ENCODE measurements at places on chromosomes 2 and 18.
A peak's percentile ranks its signal among the peaks of the same experiment; 100 is the strongest.

GRCh38 chr2:228594012-228594411 is 412.5 kb upstream of the SPHKAP start:
- DNase-seq = no peak

- no peak for DNase-seq
Measured at GRCh38 chr2:74558284-74559230, 4.0 kb downstream of the DOK1 start.

GRCh38 chr18:3172097-3172496 is 47.7 kb downstream of the MYOM1 start:
- DNase-seq = no peak

GRCh38 chr2:239546541-239546940 is 145.7 kb upstream of the HDAC4 start:
- DNase-seq = peak; percentile 78

DNA sequence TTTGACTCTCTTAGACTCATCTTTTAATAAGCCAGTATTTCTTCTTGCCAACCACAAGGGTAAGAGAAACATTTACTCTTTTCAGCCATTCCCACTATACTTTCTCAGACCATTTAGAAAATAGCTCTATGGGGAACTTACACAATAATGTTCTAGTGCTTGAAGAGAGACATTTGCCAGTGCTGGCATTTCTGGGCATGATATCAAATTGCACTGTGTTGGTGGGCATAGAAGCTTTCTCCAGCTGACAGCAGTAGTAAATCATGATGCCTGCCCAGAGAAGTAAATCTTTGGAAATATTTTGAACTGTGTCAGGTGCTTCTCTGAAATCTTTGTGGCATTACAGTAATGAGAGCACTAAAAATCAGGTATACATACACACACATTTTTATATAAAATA is 346.6 kb downstream of the CBLN2 start:
- no peak for DNase-seq

DNA sequence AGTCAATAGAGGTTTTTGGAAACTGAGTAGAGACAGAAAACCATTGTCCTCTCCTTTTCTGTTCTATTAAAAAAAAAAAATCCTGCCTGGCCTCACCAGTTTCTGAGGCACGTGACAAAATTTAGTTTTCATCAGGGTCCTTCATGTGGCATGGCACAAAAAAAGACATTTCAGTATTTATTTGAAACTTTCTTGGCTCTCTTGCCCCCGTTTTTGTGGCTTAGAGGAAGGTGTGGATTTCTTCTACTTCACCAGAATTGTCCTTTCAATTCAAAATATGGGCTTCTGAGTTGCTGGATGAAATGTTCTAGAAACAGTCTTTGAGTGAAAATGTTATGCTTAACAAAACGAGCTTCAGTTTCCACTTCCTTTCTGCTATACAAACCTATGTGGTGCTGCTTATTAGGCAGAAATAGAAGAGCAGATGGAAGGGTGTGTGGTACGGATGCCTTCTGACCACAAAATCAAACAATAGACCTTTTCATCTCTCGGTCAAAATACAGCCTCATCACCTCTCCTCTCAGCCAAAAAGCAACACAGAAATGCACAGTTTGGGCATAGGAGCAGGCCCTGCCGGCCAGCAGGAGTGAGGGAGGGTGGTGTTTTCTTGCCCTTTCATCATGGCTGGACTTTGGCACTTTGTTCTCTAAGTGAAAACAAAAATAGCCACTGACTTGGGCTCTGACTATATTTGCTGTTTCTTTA is 89.2 kb downstream of the SH3RF3 start:
- DNase-seq = no peak

DNA sequence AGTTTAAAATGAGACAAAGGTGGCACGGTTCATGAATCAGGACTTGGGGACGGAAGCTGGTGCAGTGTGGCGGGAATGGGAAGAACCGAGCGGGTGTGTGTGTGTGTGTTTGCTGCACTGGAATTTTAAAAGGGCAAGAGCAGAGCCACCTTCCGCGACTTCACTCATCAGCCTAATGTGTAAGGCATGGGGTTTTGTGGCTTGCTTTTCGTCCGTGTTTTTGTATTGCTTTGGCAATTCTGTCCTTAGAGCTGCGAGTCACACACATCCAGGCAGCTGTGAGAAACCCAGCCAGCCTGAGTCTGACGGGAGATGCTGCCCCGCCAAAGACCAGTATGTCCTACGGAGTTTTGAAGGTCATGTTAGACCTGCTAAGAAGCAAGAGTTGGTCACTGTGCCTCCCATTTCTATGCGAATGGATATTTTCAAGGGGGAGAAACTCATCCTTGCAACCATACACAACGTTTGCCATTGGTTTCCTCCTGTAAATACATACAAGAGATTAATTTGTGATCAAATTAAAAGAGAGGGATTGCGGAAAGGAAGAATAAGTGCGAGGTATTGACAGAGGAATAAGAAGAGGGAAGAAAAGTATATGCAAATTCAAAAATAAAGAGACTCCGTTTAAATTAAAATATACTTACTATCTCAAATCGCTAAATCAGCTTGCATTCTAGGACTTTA is 665 bp upstream of the CACNB4 start:
- no peak for DNase-seq

- DNase-seq = no peak
Measured at GRCh38 chr2:204015118-204015843, 78.7 kb downstream of the ICOS start.

- no peak for DNase-seq
Measured at GRCh38 chr2:133674066-133674432, 105.8 kb upstream of the NCKAP5 start.

GRCh38 chr18:62044490-62045000 is 142.3 kb downstream of the PIGN start:
- DNase-seq = no peak
